ENCODE measurements at places on chromosomes 6 and 20. TPM values are rescaled to one million over a fixed set of nuclear protein-coding genes. Genes with fewer than 3 reads are reported as not detected.

Gene THEMIS
- polyA plus RNA-seq = 83.1 TPM

Gene MLN
- not detected for polyA plus RNA-seq

Gene PPP1R3G
- not detected for polyA plus RNA-seq

Gene DZANK1
- polyA plus RNA-seq = 0.99 TPM

Gene CDH22
- not detected for polyA plus RNA-seq

Gene COL19A1
- polyA plus RNA-seq = 0.02 TPM

Gene FERMT1
- not detected for polyA plus RNA-seq

Gene IL20RA
- polyA plus RNA-seq = not detected

Gene HLA-DQB1
- polyA plus RNA-seq = 1.4 TPM

GRCh38 chr6:79134699-79135474 is 56.8 kb upstream of the PHIP start:
- H3K36me3 ChIP-seq = no peaks in the 10 kb centered on the region
- no peak overlapping the region for H3K27ac ChIP-seq
- H3K27me3 ChIP-seq = no peaks in the 10 kb centered on the region
- H3K4me1 ChIP-seq = no peaks in the 10 kb centered on the region

GRCh38 chr20:3663031-3663701 is at the start of gene GFRA4:
GFRA4 (minus strand) TSS chr20:3663399; CDS start chr20:3663399, 0 bp downstream.
- no peak within 1 kb of the TSS for H3K27ac ChIP-seq
- peaks cover 18% of the 10 kb centered on the region for H3K4me1 ChIP-seq
- H3K4me3 ChIP-seq = no peak within 1 kb of the TSS

GRCh38 chr20:17488916-17489600 is 42.1 kb downstream of the BFSP1 start:
- no peaks in the 10 kb centered on the region for H3K36me3 ChIP-seq
- no peak for DNase-seq
- H3K4me1 ChIP-seq = no peaks in the 10 kb centered on the region
- H3K27ac ChIP-seq = no peak overlapping the region
- no peak overlapping the region for H3K4me3 ChIP-seq

DNA sequence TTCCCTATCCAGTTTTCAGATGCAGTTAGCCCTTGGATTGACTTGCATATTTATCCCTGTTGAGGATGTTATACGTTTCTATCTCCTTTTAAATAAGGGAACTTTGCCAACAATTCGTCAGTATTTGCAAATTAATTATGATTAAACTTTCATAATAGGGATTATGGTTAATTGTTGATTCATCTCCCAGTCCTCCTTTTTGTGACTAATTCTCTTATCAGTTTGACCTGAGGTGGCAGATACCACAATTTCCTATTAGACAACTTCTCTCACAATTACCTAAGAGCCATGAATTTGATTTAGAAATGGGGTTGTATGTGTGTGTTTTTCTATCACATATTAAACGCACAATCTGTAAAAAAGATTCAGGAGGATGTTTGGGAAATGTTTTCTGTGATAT is 172.9 kb downstream of the LAMA2 start:
- no peak overlapping the region for H3K4me3 ChIP-seq
- DNase-seq = no peak
- no peaks in the 10 kb centered on the region for H3K4me1 ChIP-seq
- H3K27ac ChIP-seq = no peak overlapping the region

DNA sequence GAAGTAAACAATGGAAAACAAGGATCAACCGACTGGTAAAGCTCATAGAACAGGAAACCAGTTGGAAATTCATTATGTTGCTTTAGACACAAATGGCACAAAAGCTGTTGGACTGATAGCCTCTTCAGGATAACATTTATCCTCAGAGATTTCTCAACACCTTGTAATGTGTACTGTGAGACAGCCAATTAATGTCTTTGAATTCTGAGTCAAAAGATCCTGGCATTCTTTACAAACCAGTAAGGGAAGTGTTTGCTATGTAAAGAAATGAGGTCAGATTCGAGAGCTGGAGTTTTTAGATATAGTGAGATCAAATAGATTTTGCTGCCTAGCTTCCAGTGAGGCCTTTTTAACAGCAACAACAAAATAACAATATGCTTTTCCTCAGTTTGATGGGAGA is 439.2 kb downstream of the C6orf118 start:
- no peaks in the 10 kb centered on the region for H3K36me3 ChIP-seq
- H3K4me3 ChIP-seq = no peak overlapping the region
- no peak overlapping the region for H3K27ac ChIP-seq
- no peaks in the 10 kb centered on the region for H3K4me1 ChIP-seq
- H3K27me3 ChIP-seq = no peaks in the 10 kb centered on the region

GRCh38 chr6:162684961-162685360 is 42.6 kb downstream of the PRKN start:
- H3K4me1 ChIP-seq = no peaks in the 10 kb centered on the region
- H3K27me3 ChIP-seq = no peaks in the 10 kb centered on the region
- no peak overlapping the region for H3K27ac ChIP-seq
- H3K36me3 ChIP-seq = no peaks in the 10 kb centered on the region
- DNase-seq = no peak

GRCh38 chr6:56758120-56758519 is 115.4 kb upstream of the DST start:
- no peak overlapping the region for H3K27ac ChIP-seq
- H3K4me3 ChIP-seq = no peak overlapping the region
- H3K27me3 ChIP-seq = no peaks in the 10 kb centered on the region
- no peaks in the 10 kb centered on the region for H3K4me1 ChIP-seq

DNA sequence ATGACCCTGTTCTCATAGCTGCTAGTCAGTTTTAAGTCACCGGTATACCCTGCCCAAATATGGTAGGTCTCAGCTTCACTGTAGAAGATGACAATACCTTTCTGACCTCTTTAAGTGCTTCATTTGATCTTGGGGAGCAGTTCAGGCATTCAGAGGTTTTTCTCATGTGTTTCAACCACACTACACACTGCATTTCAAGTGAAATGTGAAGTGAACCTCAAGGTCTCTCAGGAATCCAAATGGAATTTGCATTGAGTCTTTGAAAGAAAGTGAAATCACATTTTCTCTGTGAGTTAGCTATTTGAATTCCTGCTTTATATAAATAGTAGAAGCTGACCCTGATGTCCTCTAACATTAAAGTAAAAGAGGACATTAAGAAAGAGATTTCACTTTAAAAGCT is 461.6 kb downstream of the ADGRB3 start:
- DNase-seq = no peak
- no peak overlapping the region for H3K27ac ChIP-seq
- no peaks in the 10 kb centered on the region for H3K27me3 ChIP-seq
- H3K4me3 ChIP-seq = no peak overlapping the region
- H3K36me3 ChIP-seq = no peaks in the 10 kb centered on the region

DNA sequence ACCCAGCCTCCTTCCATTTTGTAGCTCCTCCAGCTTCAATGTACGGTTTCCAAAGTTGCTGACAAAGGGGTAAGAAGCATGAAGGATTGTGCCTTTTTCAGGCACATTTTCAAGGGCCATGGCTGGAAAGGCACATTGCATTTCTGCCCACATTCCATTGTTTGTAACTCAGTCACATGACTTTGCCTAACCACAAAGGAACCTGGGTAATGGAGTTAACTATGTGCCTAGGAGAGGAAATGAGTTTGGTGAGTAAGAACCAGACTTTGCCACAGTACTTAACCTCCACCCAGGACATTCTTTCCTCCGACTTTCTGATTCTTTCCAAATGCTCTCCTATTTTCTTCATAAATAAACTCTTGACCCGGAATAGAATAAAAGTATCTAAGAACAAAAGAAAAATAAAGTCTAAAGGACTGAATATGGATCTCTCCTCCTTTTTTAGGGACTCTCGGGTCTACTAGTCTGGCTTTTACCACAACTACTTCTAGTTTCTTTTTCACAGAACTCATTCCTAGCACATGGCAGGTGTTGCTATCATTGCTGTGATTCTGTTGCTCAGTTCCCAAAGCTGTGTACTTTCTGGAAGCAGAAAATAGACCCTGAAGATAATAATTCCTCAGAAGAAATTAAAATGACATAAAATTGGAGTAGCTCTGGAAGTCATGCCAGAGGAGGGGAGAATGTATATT is 81.5 kb upstream of the ISM1 start:
- no peak overlapping the region for H3K4me3 ChIP-seq
- no peaks in the 10 kb centered on the region for H3K4me1 ChIP-seq
- no peaks in the 10 kb centered on the region for H3K27me3 ChIP-seq
- DNase-seq = no peak

DNA sequence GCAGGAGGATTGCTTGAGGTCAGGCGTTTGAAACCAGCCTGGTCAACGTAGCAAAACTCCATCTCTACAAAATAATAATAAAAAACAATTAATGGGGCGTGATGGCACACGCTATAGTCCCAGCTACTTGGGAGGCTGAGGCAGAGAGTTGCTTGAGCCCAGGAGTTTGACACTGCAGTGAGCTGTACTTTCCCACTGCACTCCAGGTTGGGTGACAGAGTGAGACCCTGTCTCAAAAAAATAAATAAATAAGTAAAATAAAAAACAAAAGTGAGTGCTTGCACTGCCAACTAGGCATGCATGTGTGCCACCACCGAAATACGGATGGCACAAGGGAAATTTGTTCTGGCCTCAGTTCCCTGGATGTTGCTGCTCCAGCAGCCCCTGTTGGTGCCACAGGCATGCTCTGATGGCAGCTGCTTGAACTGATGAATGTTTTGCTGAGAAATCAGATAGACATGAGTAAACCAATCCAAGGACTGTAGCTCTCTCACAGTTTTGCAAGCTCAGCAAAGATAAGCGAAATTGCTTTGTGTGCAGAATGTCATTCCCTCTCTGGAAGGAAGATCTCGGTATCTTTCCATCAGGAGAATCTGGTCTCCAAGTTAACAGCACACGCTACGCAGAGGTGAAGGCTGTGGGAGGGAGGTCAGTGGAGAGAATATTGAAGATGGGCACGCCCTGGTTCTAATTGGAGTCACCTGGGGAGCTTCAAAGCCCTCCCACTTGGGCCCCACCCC is 188.0 kb upstream of the SLC24A3 start:
- no peaks in the 10 kb centered on the region for H3K27me3 ChIP-seq
- H3K4me1 ChIP-seq = no peaks in the 10 kb centered on the region
- H3K27ac ChIP-seq = no peak overlapping the region
- H3K4me3 ChIP-seq = no peak overlapping the region
- no peaks in the 10 kb centered on the region for H3K36me3 ChIP-seq

DNA sequence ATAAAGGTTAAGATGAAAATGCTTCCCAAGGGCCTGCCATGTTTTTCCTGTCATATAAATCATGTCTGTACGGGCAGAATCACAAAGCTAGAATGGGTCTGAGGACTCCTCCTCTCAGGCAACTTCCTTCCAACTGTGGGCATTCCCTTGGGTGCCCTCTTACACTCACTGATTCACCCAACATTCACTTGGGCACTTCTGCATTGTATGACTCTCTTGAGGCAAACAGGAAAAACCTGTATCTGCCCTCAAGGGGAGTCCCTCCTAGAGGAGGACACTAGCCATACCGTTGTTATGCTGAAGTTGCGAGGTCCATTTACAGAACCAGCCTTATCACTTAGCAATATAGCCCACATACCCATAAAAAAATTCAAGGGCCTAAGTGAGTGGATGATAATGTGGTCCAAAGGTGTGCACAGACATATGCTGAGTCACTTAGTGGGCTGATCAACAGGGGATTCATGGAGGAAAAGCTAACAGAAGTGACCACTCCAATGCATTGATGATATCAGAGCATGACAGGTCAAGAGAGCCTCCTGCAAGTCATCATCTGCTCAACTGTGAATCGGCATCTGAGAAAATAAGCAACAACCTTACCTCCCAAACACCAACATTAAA is 131.1 kb downstream of the ATXN1 start:
- H3K36me3 ChIP-seq = no peaks in the 10 kb centered on the region
- no peak overlapping the region for H3K27ac ChIP-seq
- peaks cover 18% of the 10 kb centered on the region for H3K4me1 ChIP-seq
- H3K27me3 ChIP-seq = no peaks in the 10 kb centered on the region

DNA sequence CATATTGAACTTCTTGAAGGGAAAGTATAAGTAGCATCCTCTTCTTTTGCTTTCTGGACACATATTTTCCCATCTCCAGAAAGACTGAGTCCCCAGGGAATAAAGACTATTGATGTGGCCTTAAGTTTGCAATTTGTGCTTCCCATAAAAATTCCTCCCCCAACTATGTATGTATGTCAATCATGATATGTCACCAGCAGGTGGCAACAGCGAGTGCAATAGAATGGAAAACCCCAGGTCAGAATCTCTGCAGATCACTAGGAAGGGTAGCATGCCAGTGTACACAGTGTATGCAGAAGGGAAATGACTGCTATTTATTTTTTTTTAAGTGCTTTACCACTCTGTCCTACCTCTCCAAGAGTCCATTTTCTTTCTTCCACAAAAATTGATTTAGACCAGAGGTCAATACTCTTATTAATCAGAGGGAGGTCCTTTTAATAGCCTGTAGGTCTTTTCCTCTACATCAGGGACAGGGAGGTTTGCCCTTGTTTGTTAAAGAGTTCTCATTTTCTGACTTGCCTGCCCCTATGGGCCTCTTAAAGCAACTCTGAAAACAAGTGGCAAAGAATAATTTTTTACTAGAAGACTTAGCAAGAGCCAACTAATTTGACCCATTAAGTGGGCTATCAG is 61.4 kb downstream of the BMP2 start:
- no peak for DNase-seq
- H3K27me3 ChIP-seq = no peaks in the 10 kb centered on the region
- no peak overlapping the region for H3K27ac ChIP-seq
- H3K4me1 ChIP-seq = no peaks in the 10 kb centered on the region
- H3K36me3 ChIP-seq = no peaks in the 10 kb centered on the region

DNA sequence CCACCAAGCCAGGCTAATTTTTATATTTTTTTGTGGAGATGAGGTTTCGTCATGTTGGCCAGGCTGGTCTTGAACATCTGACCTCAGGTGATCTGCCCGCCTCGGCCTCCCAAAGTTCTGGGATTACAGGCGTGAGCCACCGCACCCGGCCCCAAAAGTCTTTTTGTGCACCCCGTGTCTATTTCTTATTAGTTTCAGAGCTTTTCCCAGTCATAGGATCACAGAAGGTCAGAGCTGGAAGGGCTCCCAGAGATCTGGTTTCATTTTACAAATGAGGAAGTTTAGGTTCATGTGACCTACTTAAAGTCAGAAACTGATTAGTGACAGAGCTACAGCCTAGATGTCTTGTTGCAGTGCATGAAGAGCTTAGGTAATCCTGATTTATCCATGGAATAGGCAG is 1.6 kb upstream of the OGFRL1 start:
- no peak overlapping the region for H3K27ac ChIP-seq
- H3K4me1 ChIP-seq = peaks cover 37% of the 10 kb centered on the region

GRCh38 chr20:37997516-37997915 is 35.7 kb downstream of the TTI1 start:
- H3K27me3 ChIP-seq = no peaks in the 10 kb centered on the region
- no peak for DNase-seq
- H3K4me3 ChIP-seq = no peak overlapping the region
- no peak overlapping the region for H3K27ac ChIP-seq

GRCh38 chr6:170210651-170211403 is 80.1 kb downstream of the DLL1 start:
- no peak overlapping the region for H3K27ac ChIP-seq
- no peaks in the 10 kb centered on the region for H3K27me3 ChIP-seq
- no peaks in the 10 kb centered on the region for H3K4me1 ChIP-seq
- no peak overlapping the region for H3K4me3 ChIP-seq

Data from CD4-positive, alpha-beta memory T cell (primary cell).